ENCODE measurements at places on chromosomes 4 and X. TPM values are rescaled to one million over a fixed set of nuclear protein-coding genes. Genes with fewer than 3 reads are reported as not detected.

DNA sequence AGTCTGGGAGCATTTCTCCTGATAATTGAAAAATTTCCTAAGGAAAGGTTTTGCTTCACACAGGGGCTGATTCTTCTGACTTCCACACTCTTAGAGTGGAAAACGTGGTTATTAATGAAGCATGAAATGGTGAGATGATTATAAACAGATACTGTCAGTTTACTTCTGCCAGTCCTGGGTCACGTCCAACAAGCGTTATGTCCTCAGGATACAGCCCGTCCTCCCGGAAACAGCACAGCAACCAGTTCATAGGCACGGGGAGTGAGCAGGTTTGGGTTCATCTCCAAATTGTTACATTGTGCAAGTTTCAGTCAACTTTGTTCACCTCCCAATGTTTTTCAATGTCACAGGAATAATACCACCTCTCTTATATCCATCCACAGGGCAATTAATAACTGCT, 98.8 kb downstream of the NPNT start:
- H3K27me3 ChIP-seq, result no peaks in the 10 kb centered on the region
- no peak overlapping the region for H3K4me3 ChIP-seq
- H3K27ac ChIP-seq, result no peak overlapping the region
- no peak for DNase-seq

GRCh38 chrX:32998776-32999175, 212.6 kb downstream of the DMD start:
- H3K27me3 ChIP-seq, result no peaks in the 10 kb centered on the region
- H3K27ac ChIP-seq, result no peak overlapping the region
- H3K4me1 ChIP-seq, result no peaks in the 10 kb centered on the region
- no peak overlapping the region for H3K4me3 ChIP-seq
- no peaks in the 10 kb centered on the region for H3K36me3 ChIP-seq
- no peak for DNase-seq

DNA sequence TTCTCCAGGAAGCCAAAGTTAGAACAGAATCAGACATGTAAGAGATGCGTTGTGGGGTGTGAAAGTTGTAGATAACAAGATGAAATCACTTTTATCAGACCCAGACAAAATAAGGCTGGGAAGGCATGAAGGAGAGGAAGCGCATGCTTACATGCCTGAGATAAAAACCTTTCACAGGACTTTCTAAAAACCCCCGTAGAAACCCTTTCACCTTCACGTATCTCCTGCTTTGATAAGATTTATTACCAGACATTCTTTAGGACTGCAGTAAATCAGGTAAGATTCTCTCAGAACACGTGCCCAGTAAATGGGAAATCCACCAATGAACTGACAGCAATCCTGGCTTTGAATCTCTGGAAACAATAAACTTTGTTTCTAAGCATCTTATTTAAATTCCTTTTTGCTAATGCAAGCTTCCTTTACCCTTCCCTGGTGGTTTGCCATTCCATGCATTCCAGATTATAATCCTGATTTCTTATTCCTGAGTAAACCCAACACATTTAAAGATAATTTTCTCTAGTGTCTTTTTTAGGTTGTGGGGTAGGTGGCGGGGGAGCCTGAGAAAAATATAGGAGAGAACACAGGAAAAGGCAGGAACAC, 254.6 kb upstream of the LDB2 start:
- peaks cover 9% of the 10 kb centered on the region for H3K27me3 ChIP-seq
- no peak for DNase-seq
- no peaks in the 10 kb centered on the region for H3K4me1 ChIP-seq
- no peaks in the 10 kb centered on the region for H3K36me3 ChIP-seq

DNA sequence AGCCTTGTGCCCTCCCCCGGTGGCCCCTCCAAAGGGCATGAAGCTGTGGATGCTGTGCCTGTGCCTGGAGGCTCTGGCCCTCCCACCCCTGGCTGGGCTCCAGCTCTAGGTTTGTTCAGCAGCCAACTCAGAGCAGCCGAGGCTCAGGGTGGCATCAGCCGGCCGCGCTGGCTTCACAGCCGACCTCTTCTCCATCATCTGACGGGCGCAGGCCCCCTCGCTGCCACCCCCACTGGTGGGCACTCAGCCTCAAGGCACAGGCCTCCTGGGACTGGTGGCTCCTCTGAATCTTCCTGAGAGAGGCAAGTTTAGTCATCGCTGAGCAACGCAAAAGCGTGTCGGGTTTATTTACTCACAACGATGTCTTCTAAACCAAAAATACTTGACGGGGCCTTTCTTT, 46.0 kb downstream of the PCGF3 start:
- peaks cover 9% of the 10 kb centered on the region for H3K36me3 ChIP-seq
- no peak overlapping the region for H3K4me3 ChIP-seq
- H3K4me1 ChIP-seq, result peaks cover 4% of the 10 kb centered on the region
- H3K27ac ChIP-seq, result no peak overlapping the region
- no peaks in the 10 kb centered on the region for H3K27me3 ChIP-seq

GRCh38 chr4:8248091-8248490, 21.5 kb upstream of the HTRA3 start:
- no peak for DNase-seq
- no peaks in the 10 kb centered on the region for H3K27me3 ChIP-seq
- H3K4me3 ChIP-seq, result no peak overlapping the region
- H3K4me1 ChIP-seq, result no peaks in the 10 kb centered on the region

DNA sequence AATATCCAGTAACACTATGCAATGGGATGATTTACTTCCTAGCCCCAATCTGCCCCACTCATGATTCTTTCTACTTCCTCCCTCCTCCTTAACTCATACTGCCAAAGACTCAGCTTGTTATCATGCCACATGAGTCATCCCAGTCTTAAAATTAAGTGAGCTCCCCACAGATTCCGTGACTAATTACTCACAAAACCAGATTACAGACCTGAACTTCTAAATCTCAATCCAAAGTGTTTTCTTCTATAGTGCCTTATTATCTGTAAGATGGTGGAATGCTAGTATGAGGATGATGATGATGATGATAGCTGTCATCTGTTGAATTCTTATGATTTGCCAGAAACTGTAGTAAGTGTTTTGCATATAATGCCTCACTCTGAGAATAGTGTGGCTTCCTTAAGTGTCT, 27.7 kb upstream of the GPC3 start:
- H3K27ac ChIP-seq, result no peak overlapping the region
- no peak overlapping the region for H3K4me3 ChIP-seq

DNA sequence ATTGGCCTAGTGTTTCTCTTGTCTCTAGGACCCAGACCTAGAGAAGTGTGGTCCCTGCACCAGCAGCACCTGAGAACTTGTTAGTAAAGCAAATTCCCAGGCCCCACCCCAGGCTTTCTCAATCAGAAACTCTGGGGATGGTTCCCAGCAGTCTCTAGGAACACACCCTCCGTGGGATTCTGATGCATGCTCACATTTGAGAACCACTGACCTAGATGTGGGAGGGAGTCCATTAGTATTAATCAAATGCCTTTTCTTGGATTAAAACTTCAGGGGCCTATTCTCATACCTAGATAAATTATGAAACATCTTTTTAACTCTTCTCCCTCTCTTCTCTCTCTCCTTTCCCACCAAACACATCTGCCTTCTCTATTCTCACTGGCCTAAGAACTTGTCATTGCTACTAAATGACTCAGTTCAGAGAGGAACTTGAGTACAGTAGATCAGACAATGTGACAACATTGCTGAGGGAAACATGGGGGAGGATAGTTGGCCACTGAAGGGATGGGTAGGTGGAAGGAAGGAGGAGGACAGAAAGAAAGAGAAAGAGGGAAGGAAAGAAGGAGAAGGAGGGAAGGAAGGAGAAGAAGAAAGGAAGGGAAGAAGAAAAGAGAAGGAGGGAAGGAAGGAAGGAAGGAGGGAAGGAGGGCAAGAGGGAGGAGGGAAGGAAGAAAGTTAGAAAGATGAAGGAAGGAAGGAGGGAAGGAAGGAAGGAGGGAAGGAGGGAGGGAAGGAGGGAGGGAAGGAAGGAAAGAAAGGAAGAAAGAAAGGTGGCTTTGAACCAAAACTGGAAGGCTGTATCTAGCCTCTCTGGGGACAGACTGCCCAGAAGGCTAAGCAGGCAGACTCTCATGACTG, 132.7 kb upstream of the MAP3K15 start:
- H3K4me3 ChIP-seq, result no peak overlapping the region
- no peaks in the 10 kb centered on the region for H3K27me3 ChIP-seq
- H3K36me3 ChIP-seq, result peaks cover 31% of the 10 kb centered on the region
- DNase-seq, result no peak

The CLDN22 gene
- not detected for total RNA-seq

The PGAM4 gene
- 0.92 TPM for total RNA-seq

The EMD gene
- 112 TPM for total RNA-seq

The ALG13 gene
- 48.1 TPM for total RNA-seq

The P2RY4 gene
- total RNA-seq, result 0.12 TPM

The HSD17B13 gene
- total RNA-seq, result not detected
